ENCODE measurements at places on chromosomes 6 and 20.

GRCh38 chr20:50381075-50381732 is 129.0 kb upstream of the PTPN1 start:
- DNase-seq: no peak

GRCh38 chr6:5125152-5126006 is 40.2 kb downstream of the PPP1R3G start:
- no peak for DNase-seq

- peak; percentile 94 for DNase-seq
Measured at GRCh38 chr6:30101444-30102413, 11.2 kb downstream of the TRIM31 start.

DNA sequence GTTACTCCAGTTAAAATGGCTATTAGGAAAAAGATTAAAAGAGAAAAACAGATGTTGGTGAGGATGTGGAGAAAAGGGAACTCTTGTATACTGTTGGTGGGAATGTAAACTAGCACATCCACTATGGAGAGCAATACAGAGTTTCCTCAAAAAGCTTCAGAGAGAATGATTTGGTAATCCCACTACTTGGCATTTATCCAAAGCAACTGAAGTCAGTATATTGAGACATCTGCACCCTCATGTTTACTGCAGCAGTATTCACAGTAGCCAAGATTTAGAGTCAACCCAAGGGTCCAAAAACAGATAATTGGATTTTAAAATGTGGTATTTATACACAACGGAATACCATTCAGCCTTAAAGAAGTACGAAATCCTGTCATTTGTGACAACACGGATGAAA is 469.5 kb downstream of the QKI start:
- DNase-seq: peak; percentile 10

DNA sequence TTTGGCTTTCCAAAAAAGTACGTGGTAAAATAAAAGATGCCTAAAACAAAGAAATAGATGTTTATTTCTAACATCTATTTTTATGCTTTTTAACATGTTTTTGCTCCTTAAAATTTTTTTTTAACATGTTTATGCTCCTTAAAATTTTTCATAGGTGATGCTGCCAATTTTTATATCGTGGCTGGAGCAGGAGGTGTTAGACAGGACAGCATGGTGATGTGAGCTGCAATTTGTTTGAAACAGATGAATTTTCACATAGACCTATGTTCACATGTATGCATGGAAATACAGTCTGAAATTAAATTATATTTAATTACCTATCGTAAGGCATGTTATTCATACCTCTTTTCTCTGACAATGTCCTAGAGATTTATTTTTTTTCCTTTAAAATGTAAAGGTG is 784.8 kb downstream of the EPHA7 start:
- no peak for DNase-seq

DNA sequence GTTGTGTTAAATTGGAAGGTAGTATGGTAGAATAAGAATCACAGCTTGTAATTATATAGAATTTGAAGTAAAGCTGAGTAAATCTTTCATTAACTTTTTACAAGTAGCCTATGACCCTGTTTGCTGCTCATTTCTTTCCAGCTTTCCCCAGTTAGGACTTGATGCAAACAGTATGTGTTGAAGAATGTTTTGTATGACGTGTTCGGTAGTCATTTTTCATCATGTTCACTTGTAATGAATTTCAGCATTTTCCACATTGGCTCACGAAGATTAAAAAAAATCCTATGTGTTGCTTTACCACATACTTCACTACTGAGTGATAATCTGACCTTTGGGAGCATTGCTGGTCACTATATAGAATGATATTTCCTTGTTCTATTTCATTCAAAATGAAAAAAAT is 162.4 kb downstream of the CDKAL1 start:
- no peak for DNase-seq

GRCh38 chr6:168122521-168122920 is 43.5 kb upstream of the FRMD1 start:
- DNase-seq: no peak

- DNase-seq: peak; percentile 60
Measured at GRCh38 chr20:17059465-17059864, 167.4 kb upstream of the PCSK2 start.

- DNase-seq: no peak
Measured at GRCh38 chr6:11413728-11414127, 123.8 kb upstream of the TMEM170B start.

DNA sequence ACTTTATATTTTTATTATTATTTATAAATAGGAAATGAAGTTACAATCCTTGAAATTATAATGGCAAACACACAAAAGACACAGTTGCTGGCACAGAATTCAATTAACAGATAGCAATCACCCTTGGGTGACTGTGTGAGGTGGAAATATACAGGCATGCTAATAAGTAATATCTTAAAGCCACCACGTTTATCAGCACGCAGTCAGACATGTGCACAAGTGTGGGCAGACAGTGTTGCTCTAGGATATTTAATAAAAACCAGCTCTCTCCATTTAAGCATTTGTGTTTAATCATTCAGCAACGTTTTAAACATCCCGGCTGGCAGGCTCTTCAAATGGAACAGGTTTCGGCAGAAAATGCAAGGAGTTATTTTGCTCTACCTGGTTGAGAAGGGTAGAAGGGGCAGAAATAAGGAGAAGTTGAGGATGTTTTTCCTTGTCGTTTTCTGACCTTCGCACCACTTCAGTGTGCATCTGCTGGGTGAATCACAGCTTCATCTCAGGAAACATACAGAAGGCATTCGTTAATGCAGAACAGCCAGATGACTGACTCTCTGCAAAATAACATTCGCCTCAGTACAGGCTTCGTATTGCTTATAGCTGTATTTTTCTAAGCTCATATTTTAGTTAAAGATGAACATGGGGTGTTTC is 585.1 kb downstream of the QKI start:
- no peak for DNase-seq
